ENCODE measurements at places on chromosomes 11 and 22.
A peak's percentile ranks its signal among the peaks of the same experiment; 100 is the strongest.

DNA sequence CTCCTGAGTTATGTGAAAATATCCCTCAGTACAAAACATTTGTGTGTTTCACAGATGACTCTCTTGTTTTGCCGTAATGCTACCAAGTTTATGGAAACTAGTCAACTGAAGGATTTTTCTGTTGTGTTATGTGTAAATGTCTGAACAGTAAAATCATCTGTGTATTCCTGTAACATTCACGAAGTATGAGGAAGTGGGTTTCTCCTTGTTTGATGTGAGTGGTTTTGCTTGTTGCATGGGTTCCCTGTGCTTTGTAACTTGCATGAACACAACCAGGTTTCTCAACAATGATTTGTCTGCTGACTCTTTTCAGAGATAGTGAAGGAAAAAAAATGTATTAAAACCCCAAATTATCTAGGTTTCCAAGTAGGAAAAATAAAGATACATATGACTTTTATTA is 138.1 kb downstream of the PGR start:
- peak; percentile 9 for DNase-seq

- DNase-seq = no peak
Measured at GRCh38 chr11:9692691-9693090, 28.8 kb downstream of the SWAP70 start.

GRCh38 chr11:94447149-94447548 is 45.9 kb upstream of the GPR83 start:
- no peak for DNase-seq

DNA sequence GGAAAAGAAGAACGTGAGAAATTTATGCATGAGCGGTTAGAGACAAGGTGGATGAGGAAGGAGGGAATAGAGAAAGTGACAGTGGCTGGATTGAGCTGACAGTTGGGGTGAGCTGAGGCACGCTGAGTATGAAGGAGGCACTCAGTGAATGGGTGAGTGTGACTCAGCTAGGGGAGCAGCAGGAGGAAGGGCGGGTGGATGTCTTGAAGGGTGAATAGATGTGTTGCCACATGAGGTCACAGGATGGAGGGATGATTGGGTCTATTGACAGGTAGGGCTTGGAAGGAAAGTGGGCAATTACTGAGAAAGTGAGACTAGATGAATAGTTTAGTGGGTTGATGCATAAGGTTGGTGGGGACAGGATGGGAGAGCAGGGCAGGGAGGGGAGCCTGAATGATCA is 8.0 kb downstream of the IFITM10 start:
- DNase-seq = no peak

GRCh38 chr11:27392278-27393114 is 29.5 kb upstream of the CCDC34 start:
- DNase-seq = peak; percentile 83

GRCh38 chr11:130601764-130602460 is 153.5 kb downstream of the ADAMTS15 start:
- DNase-seq = no peak

GRCh38 chr11:113134626-113135025 is 173.4 kb downstream of the NCAM1 start:
- DNase-seq = no peak

DNA sequence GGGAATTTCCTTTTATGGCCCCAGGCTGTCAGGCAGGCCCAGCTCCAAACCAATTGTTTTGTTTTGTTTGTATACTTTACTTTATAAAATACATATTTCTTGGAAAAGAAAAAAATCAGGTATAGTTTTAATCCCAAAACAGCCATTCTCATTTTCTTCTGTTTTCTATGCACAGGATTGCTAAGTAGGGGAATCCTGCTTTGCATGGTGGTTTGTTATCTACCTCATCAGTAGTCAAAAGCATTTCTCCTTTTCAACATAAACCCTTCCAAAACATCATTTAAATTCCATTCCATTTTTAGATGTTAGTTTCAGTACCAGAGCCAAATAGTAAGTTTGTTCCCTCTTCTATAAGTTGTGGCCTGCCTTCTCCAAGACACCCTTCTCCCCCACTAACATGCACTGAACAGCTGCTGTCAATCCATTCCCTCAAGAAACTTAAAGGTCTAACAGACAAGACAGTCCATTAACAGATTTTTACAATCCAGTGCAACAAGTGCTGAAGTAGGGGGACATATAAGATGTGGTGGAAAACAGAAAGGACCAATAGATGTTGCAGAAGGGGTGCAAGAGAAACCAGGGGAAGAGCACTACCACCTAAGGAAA is 3.7 kb downstream of the ILK start:
- no peak for DNase-seq

GRCh38 chr11:1131033-1131911 is 26.5 kb upstream of the MUC5AC start:
- DNase-seq = no peak

DNA sequence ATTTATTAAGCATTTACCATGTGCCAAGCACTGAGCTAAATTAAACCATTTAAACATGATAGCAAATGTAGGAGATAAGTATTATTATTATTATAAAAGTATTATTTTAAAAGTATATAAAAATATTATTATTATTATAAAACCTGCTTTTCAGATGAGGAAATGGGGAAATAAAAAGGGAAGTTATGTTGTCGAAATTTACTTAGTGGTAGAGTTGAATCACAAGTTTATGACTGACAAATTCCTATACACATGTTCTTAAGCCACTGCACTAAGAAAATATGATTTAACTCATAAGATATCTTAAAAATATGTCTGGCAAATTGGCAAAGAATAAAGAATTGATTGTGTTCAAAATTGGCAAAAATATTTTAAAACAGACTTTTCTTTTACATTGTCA is 53.8 kb downstream of the CASP12 start:
- DNase-seq = no peak

- DNase-seq = no peak
Measured at GRCh38 chr22:20787746-20788626, 14.1 kb downstream of the SERPIND1 start.

DNA sequence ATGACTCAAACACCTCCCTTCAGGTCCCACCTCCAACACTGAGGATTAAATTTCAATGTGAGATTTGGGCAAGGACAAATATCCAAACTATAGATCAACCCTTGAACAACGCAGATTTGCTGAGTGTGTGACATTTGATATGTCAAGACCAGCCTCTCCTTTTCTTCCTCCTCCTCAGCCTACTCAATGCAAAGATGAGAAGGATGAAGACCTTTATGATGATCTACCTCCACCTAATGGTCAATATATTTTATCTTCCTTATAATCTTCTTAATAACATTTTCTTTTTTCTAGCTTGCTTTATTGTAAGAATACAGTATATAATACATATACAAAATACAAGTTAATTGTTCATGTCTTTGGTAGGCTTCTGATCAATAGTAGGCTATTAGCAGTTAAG is 67.5 kb upstream of the MPPED2 start:
- no peak for DNase-seq

- DNase-seq = no peak
Measured at GRCh38 chr11:40434926-40435325, 1024.5 kb downstream of the LRRC4C start.

GRCh38 chr22:23383491-23384361 is 196.4 kb downstream of the IGLL1 start:
- peak; percentile 34 for DNase-seq

GRCh38 chr11:78940500-78941225 is 366.0 kb upstream of the NARS2 start:
- DNase-seq = no peak

- no peak for DNase-seq
Measured at GRCh38 chr22:38129021-38129420, 18.5 kb upstream of the BAIAP2L2 start.

DNA sequence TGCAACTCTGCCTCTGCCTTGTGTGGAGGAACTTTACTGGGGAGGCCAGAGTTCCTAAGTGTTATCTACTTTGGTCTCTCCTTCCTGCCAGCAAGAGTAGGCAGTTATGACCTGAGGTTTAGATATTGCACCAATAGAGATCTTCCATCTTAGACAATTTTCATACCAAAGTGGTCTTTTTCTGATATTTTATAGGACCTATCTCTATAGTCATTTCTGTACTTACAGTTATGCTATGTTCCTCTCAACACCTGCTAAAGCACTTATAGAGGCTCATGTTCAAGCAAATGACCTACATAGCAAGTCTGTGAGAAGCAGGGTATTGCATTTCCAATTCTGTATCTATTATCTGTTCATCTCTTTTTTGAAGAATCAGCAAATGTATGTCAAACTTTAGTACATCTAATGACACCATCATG is 80.8 kb downstream of the HORMAD2 start:
- DNase-seq = no peak

DNA sequence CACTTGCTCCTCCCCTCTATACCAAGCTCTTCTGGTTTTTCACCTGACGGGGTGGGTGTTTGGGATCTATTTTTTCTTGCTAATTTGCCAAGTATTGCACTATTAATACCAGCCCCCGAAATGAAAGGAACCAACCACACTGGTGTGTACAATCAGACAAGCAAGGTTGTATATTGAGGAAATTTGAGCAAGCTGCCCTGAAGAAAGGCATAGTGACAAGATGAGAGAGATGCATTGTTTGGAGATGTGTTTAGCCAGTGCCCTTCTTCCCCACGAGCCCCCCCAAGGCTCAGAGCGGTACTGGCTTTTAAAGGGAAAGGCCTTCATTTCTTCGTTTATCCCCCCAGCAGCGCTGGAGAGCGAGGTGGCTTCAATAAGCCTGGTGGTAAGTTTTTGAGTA is 15.2 kb upstream of the GAS2L1 start:
- no peak for DNase-seq

- no peak for DNase-seq
Measured at GRCh38 chr22:44143105-44143474, 37.6 kb upstream of the PARVG start.

DNA sequence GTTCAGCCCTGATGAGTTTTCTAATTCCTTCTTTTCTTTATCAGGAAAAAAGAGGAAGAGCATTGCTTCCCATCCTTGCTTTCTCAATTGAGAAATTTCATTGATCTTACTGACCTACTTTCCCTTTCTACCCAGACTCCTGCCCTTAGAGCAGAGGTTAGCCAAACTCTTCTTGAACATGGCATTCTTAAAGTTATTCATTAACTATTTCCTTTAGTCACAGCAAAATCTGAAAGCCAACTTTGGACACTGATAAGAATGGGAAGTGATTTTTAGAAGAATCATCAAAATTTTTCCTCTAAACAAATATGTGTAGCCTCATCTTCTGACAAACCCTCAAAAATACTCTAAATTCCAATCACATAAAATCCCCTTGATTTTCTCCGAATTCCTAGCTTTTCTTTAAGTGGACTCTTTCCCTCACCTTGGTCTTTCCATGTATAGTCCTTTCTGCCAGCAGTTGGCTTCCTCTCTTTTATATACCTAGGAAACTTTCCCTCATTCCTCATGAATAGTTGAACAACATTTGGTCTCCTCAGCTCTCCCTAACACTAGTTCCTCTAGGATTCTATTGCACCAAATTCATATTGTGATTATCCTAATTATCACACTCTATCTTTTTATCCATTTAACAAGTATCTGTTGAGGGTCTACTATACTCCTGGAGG is 566.7 kb upstream of the CCDC90B start:
- peak; percentile 30 for DNase-seq

DNA sequence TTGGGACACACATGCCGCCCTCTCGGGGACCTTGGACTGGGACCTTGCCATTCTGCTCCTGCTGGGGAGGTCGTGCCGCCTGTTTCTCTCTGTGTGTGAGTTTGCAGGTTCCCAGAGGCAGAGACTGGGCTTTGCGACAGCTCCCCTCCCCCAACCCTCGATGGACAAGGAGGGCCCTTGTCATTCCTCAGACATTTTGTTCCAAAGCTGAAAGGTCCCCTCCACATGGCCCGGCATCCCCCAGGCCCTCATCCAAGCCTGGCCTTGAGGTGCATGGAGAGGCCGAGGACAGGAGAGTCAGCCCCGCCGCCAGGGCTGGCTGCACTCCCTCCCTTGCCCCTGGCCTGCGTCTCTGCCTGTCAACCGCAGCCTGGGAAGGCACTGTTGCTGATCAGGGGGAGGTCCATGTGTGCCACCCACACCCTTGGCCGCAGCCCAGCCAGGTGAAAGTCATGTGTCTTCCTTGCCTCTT is 25.6 kb downstream of the FADS2 start:
- DNase-seq = no peak

- DNase-seq = no peak
Measured at GRCh38 chr11:99766811-99767210, 746.1 kb downstream of the CNTN5 start.

DNA sequence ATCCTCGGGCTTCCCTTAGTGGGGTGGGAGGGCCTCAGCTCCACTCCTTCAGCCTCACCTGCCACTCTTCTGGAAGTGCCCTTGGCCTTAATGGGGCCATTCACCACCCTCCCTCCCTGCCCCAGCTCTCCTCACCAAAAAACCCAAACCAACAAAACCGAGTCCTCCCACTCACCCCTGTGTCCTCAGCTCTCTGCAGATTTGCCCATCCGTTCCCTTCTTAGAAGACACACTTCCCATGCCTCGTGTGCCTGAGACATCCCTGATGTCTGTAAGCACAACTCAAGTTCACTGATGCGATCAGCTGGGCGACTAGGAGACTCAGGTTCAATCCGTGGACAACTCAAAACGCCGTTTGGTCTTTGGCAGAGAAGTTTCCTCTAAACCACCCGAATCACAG is 839.2 kb downstream of the TBC1D22A start:
- no peak for DNase-seq

Measured in kidney glomerular epithelial cell (primary cell).